ENCODE measurements at places on chromosomes 16 and 17.

GRCh38 chr16:4404247-4404966, 12.0 kb downstream of the CORO7 start:
- DNase-seq = no peak

GRCh38 chr17:45311401-45311759, 5.4 kb downstream of the MAP3K14 start:
- no peak for DNase-seq

DNA sequence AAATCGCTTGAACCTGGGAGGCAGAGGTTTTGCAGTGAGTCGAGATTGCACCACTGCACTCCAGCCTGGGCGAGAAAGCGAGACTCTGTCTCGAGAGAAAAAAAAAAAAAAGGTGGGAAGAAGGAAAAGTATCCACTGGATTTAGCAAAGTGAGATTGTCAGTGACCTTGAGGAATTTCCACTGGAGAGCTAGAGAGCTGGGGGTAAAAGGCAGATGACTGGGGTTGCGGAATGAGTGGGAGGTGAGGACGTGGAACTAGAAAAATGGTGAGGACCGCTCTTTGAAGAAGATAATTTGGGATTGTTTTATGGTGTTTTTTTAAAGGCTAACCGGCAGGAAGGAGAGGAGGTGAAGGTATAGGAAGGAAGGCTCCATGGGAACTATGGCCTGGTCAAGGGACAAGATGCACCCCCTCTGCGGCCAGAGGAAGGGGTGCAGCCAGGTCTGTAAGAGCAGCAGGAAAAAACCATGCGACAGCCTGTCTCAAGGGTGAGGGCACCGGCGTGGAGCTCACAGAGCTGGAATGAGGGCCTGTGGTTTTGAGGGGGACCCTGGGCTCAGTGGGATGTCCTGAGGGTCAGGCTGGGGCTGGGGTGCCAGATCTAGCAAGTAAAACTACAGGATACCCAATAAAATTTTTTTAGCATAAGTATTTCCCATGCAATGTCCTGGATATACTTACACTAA, 694 bp upstream of the MLST8 start:
- no peak for DNase-seq

DNA sequence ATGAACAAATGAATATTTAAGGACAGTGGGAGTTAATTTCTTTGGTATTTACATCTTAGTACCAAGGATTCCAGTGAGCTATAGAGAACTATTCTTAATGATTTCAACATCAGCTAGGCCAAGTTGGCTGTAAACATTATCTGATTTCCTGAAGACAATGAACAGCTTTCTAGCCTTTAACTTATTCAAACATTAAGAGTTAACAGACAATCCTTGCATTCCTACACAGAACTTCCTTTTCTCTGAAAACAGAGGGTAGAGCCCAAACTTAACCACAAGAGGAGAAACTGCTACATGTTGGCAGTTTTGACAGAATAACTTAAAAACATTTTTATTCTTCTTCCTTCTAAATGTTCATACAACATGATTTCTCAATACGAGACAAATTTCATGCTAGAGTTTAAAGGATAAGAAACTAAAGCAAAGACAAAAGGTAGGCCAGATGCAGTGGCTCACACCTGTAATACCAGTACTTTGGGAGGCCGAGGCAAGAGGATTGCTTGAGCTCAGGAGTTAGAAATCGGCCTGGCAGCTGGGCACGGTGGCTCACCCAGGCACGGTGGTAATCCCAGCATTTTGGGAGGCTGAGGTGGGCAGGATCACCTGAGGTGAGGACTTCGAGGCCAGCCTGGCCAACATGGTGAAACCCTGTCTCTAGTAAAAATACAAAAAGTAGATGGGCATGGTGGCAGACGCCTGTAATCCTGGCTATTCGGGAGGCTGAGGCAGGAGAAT, 4.4 kb downstream of the CRLF3 start:
- no peak for DNase-seq

Data from NCI-H187 treated with DMSO at 0.1 percent for 48 hours (cell line).